Nucleus accumbens (tissue), 56 donors: ENCODE measurements at places on chromosomes 13 and 19.

- peak; percentile 60 for DNase-seq
Observed at GRCh38 chr13:43316946-43317353, 293.6 kb downstream of the DNAJC15 start.

DNA sequence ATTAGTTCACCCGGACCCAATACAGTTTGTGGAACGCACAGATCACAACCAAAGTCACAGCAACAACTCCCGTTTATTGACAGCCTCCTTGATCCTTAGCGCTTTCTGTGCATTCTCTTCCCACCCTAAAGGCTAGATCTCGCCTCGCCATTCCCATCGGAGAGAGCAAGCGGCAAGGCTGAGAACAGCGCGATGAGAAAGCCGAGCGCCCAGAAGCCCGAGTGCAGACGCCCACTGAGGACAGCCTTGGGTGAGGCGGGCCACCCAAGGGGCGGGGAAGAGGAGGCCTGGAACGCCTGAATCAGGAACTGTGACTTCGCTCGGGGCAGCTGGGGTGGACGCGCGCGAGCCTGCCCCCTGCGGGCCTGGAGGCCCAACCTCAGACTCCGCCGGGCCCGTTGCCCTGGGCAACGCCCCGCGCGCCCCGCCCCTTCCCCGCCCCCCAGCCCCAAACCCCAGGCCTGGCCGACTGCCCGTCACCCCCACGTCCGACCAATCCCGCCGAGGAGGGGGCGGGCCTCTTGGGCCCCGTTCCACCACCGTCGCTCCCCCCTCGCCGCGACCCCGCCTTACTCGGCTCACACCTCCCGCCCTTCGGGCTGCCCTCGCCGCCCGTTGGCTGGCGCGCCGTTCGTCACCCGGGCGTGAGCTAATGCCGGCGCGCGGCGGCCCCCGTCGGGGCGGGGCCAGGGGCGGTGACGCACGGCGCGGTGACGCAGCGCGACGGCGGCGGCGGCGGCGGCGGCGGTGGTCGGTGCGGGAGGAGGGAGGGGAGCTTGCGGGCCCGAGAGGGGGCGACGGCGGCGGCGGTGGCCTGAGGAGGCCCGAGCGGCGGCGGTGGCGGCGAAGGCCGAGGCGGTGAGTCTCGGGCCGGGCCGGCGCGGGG, at the start of gene SAMD4B:
SAMD4B (plus strand) TSS at position 703 of the 886 bp plus-strand sequence. CDS start 14,473 bp downstream, outside the sequence.
- DNase-seq: peak; percentile 95

GRCh38 chr19:55836340-55836739, at the start of gene NLRP4:
NLRP4 (plus strand) TSS chr19:55836540; CDS start chr19:55852081, 15,541 bp downstream.
- no peak for DNase-seq

- DNase-seq: peak; percentile 18
Observed at GRCh38 chr13:97629601-97630272, 195.8 kb downstream of the RAP2A start.

DNA sequence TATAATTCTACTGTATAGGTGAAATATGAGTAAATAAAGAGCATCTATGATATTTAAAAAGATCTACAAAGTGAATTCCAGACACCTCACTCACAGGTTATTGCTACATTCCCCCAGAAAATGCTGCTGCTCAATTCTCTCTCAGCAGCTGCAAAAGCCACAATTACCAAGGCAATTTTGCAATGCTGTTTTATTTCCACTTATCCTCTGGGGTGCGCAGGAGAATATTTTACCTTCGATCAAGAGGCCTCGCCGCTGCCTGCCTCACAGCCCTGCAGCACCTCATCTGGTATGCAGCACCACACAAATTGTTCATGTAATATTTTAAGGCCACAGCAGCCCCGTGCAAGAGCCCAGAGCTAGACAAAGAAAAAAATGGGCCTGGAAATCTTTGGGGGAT, 333.2 kb downstream of the DNAJC15 start:
- DNase-seq: no peak

DNA sequence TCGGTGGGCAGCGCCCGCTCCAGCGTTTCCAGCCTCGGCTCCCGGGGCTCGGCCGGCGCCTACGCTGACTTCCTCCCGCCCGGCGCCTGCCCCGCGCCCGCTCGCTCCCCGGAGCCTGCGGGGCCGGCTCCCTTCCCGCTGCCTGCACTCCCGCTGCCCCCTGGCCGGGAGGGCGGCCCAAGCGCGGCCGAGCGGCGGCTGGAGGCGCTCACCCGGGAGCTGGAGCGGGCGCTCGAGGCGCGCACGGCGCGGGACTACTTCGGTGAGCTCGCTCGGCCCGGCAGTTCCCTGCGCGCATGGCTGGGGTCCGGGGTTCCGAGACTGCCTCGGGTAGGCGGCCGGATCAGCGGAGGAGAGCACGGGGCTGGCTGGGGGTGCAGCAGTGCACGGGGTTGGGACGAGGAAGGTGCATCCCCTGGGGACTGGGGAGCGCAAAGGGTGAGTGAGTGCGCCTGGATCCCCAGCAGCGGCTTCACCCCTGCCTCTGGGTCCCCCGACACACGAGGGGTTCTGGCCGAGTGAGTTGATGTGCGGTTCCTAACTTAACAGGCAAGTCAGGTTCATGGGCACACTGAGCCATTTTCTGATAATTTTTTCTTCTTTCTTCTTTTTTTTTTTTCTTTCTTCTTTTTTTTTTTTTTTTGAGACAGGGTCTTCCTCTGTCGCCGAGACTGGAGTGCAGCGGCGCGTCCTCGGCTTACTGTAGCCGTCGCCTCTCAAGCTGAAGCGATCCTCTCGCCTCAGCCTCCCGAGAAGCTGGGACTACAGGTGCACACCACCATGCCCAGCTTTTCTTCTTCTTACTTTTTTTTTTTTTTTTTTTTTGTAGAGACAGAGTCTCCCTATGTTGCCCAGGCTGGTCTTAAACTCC, 1.1 kb downstream of the WTIP start:
- DNase-seq: no peak

DNA sequence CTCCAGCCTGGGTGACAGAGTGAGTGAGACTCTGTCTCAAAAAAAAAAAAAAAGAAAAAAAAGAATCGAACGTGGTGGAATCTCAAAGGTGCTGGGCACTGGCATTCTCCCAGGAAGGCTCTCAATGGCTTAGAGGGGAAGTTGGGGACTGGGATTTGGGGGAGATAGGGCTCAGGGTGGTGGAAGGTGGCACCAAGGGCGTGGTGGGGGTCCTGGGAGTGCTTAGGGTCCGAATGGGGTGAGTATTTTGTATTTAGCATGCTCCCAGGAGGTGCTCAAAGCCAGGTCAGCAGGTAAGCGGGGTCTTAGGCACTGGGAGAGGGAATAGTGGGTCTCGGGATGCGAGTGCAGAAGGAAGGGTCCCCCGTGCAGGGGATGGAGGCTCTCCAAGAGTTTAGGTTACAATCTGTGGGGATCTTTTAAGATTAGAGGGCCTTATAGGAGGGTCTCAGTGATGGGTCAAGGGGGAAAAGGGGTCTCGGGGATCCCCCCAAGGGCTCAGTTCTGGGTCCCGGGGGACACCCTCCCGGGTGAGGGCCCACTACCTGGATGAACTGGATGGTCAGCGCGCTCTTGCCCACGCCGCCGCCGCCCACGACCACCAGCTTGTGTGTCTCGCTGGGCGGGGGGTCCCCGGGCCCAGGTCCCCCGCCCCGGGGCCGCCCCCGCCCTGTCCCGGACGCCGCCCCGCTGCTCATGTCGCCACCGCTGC, 386 bp downstream of the RRAS start:
- no peak for DNase-seq

GRCh38 chr13:50319635-50320255, 304.5 kb downstream of the KCNRG start:
- DNase-seq: no peak

- DNase-seq: no peak
Observed at GRCh38 chr13:40074338-40074737, 418.9 kb downstream of the COG6 start.

- no peak for DNase-seq
Observed at GRCh38 chr19:47353307-47353712, 4.2 kb downstream of the DHX34 start.

GRCh38 chr13:66977161-66977560, 253.0 kb downstream of the PCDH9 start:
- DNase-seq: no peak

DNA sequence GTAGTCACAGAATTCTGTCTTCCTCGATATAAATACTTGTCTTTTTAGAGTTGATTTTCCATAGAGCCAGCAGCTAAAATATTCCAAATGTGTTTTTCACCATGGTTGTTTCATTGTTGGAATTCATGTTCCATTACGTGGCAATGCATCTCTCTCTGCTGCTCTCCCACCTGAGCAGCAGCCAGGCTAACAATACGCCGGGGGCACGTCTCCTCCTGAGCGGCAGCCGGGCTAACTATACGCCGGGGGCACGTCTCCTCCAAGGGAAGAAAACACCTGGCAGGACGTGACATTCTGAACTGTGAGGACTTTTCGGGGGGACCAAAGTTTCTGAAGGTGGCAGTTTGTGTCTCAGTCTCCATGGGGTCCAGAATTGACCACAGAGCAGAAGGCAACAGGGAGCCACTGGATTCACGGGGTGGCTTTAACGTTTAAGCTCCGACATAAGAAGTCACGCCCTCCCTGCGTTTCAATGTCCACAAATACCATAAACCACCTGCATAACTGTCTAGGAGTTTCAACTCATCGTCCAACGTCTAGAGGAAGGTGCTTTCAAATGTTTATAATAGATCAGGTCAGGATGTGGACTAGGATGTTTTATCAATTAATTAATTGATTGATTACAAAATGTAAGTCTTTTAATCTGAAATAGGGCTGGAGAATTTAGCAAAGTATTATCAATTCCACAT, 15.1 kb downstream of the PLPP2 start:
- no peak for DNase-seq

DNA sequence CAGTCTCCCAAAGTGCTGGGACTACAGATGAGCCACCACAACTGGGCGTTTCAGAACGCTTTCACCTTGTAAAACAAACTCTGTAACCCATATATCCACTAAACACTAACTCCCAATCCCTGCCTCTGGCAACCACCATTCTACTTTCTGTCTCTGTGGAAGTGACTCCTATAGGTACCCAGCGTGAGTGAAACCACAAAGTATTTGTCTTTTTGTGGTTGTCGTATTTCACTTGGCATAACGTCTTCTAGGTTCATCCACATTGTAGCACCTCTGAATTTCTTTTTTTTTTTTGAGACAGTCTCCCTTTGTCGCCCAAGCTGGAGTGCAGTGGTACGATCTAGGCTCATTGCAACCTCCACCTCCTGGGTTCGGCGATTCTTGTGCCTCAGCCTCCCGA, 44.8 kb downstream of the BRD4 start:
- DNase-seq: no peak

- no peak for DNase-seq
Observed at GRCh38 chr13:110448230-110448629, 113.3 kb downstream of the RAB20 start.

DNA sequence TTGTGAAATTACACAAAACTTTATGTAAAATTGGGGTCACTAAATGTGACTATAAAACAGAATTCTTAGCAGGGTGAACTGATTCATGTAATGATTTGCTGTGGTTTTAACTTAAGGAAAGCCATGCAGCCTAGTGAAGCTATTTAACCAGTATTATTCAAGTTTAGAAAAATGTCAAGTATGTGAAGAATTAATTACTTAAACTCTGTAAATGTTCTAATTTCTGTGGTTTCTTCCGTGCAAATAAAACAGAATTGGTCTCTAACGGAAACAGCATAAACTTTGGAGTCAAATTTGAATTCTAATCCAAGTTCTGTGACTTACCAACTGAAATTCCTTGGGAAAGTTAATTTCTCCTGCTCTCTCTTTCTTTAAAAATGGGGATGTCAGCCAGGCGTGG, 13.3 kb downstream of the CDC16 start:
- no peak for DNase-seq

DNA sequence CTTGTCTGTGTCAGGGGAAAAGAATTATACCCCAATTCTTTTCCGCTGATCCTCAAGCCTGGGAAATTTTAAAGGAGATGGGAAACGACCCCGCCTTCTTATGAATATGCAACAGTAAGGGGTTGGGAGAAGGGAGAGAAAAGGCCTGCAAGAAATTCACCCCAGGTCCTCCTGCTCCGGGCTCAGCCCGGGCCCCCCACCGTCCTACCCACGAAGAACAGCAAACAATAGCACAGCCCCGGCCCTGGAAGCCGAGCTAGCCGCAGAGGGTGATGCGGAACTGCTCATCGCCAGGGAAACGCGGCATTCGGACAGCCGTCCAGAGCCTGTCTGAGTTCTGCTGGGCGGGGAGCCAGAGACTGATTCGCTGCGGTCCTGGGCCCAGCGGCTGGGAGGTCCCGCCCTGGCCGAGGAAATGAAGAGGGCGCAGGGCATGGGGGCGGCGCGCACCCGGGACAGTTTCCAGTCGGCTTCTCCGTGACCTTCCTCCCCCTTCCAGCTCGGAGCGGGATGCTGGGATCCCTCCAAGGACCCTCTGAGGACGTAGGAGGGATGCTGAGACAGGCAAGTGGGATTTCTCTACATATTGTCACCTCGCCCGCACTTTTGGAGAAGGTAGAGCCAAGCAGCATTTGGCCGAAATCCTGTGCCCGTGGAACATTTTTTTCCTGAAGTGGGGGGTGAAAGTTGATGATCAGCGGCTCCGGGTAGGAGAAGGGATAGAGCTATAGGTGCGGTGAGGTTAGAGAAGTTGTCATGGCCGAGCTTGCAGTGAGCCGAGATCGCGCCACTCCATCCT, 82.3 kb upstream of the C1QTNF9B start:
- DNase-seq: peak; percentile 18

- no peak for DNase-seq
Observed at GRCh38 chr19:3547301-3547731, 8.3 kb downstream of the TEKTIP1 start.

DNA sequence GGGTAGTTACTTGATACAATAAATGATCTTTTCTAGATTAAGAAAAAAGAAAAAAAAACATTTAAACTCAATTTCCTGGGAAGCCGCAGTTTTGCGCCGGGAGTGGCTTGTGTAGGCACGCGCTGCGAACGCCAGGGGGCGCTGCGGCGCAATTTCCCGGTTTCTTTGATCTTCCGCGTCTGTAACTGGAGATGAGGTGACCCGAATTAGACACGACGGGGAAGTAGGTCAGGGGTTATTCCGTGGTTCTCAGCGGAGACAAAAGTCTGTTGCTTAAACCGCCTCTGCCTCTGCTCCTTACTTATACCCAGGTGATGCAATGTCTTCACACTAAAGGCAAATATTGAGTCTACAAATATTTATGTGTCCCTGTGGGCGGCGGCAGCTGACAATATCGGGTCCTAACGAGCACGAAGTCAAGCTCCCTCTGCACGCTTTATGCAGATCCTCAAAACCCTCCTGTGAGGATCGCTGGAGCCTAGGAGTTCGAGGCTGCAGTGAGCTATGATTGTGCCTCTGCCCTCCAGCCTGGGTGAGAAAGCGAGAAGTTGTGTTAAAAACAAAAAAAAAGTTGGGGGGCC, 15.2 kb downstream of the STXBP2 start:
- DNase-seq: peak; percentile 21

- DNase-seq: no peak
Observed at GRCh38 chr13:41145136-41145908, 12.7 kb upstream of the KBTBD6 start.

DNA sequence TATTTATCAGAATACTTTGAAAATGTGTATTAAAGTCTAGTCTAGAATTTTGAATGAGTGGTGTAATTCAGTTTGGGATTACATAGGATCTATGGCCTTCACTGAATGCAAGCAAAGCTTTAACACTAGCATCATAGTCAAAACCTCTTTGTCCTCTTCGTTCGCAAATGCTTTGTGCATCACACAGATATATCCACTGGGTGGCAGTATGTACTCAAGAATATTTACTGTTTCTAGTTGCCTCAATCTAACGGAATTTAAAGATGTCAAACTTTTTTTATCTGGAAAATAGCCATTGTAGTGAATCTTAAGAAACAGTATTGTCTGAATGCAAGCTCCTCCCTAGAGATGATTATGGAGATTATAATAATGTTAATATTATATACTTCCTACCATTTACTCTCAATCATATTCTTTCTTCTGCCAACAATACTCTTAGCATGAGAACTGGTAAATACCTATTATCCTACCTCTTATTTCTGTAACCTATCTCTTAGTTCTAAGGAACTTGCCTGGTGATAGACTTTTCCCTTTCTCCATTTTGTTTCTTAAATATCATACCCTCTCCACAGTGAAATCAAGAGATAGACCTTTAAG, 25.8 kb downstream of the LACC1 start:
- DNase-seq: no peak
